ENCODE measurements at places on chromosomes 7 and 10.
A peak's percentile ranks its signal among the peaks of the same experiment; 100 is the strongest.

DNA sequence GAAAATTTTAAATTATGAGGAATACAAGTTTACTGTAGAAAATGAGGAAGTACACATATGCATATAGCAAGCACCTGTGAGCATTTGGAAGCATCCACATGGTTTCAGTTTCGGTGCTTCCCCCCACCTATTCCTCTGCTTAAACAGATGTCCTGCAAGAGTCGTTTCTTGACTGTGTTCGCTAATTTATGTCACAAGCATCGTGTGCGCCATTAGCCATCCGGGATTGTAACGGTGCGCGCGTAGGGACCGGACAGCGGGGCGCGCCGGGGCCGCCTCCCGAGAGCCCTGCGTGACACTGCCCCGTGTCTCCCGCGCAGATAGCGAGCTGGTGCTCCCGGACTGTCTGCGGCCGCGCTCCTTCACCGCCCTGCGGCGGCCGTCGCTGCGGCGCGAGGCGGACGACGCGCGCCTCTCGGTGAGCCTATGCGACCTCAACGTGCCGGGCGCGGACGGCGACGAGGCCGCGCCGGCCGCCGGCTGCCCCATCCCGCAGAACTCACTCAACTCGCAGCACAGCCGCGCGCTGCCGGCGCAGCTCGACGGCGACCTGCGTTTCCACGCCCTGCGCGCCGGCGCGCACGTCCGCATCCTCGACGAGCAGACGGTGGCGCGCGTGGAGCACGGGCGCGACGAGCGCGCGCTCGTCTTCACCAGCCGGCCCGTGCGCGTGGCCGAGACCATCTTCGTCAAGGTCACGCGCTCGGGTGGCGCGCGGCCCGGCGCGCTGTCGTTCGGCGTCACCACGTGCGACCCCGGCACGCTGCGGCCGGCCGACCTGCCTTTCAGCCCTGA lies 90.9 kb downstream of the NEURL1 start:
- DNase-seq: peak; percentile 31

- no peak for DNase-seq
Measured at GRCh38 chr7:136104269-136104603, 127.1 kb upstream of the MTPN start.

GRCh38 chr7:139721417-139721816 lies 56.4 kb downstream of the HIPK2 start:
- DNase-seq: no peak

- DNase-seq: no peak
Measured at GRCh38 chr10:113356794-113357680, 195.8 kb upstream of the HABP2 start.

DNA sequence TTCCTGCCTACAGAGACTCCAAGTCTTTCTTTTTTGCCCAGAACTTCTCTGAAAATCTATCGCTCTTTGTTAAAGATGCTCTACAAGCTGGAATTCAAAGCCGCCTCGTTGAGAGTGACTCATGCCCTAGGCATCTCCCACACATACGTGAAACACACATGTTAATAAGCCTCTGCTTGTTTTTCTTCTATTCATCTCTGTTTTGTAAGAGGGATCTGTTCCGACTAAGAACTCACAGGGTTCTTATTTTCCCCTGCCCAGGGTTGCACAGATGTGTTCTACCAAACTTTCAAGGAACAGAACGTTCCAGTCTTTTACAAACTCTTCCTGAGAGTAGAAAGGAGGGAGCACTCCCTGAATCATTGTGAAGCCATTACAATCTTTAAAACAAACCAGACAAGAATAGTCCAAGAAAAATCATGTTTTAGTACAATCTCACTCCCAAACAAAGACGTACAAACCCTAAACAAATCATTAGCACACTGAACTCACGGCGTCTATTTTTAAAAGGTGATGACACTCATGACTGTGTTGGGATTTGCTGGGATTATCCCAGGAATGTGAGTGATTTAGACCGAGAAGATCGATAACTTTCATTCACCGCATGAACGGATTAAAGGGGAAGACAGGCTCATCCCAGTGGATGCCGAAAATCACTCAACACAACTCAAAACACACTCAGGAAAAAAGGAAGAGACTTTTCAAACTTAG lies 55.3 kb upstream of the INPP5A start:
- no peak for DNase-seq

- no peak for DNase-seq
Measured at GRCh38 chr7:115122388-115122787, 200.5 kb downstream of the MDFIC start.

GRCh38 chr7:117756586-117757085 lies 116.6 kb downstream of the CTTNBP2 start:
- DNase-seq: no peak

DNA sequence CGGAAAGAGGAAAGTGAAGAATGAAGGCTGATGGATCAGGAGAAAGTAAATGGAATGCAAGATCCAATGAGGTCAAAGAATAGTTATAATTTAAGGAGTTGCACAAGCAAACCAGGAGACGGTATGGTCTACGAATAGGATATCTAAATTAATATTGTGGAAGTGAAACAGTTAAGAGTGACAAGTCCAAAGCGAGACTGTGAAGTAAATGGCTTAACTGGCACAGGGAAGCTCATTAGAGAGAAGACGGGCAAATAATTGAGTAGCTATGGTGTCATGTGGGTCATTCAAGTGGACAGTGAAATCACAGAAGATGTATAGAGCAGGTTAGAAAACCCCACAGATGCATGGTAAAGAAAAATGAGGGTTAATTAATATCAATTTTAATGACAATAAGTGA lies 3.2 kb downstream of the CYP51A1 start:
- no peak for DNase-seq

- DNase-seq: no peak
Measured at GRCh38 chr10:129884398-129885078, 79.5 kb downstream of the EBF3 start.

DNA sequence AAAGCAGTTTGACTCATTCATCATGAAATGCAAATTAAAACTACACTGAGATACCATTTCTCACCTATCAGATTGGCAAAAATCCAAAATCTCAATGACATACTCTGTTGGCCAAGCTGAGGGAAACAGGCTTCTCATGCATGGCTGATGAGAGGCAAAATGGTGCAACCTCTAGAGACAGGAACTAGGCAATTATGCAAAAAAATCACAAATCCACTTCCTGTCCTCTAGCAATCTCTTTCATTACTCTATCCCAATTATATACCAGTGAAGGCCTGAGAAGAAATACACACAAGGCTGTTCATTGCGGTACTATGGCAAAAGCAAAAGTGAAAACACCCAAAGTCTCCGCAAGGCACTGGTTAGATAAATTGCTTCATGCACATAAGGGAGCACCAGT lies 25.9 kb upstream of the PTPRN2 start:
- no peak for DNase-seq

Data from stimulated activated CD8-positive, alpha-beta memory T cell treated with anti-CD3 and anti-CD28 coated beads, Interleukin-4, amount 100 ng/mL, for 1 hour (primary cell).